Activated CD4-positive, alpha-beta T cell treated with anti-CD3 and anti-CD28 coated beads, Interleukin-2, amount 10 ng/mL, durations not matched to agents 24 days and 14 days (primary cell): ENCODE measurements at places on chromosomes 5 and 9. TPM values are rescaled to one million over a fixed set of nuclear protein-coding genes. Genes with fewer than 3 reads are reported as not detected.

The ALDOB gene
- not detected in 2 replicates for total RNA-seq

The MYOT gene
- not detected in 2 replicates for total RNA-seq

The CYSTM1 gene
- 17.2 and 17.3 TPM in 2 replicates for total RNA-seq

The IQGAP2 gene
- 37.3 and 39.3 TPM in 2 replicates for total RNA-seq

The CTSV gene
- total RNA-seq = 0.45 and 0.51 TPM in 2 replicates

The ATP6V1G1 gene
- 46.7 and 47.1 TPM in 2 replicates for total RNA-seq

The FCN2 gene
- not detected in 2 replicates for total RNA-seq

The EEIG1 gene
- total RNA-seq = 56.1 and 64.4 TPM in 2 replicates

The AQP3 gene
- total RNA-seq = 3.2 and 4.1 TPM in 2 replicates
